ENCODE measurements at places on chromosomes 11 and 22. TPM values are rescaled to one million over a fixed set of nuclear protein-coding genes. Genes with fewer than 3 reads are reported as not detected.

The MS4A3 gene
- 0.03 TPM for polyA plus RNA-seq

The GSTT2B gene
- 5.6 TPM for polyA plus RNA-seq

The PLCB3 gene
- polyA plus RNA-seq, result 3.8 TPM

The ZNF280B gene
- polyA plus RNA-seq, result 0.06 TPM

The NCR3LG1 gene
- polyA plus RNA-seq, result 0.18 TPM

GRCh38 chr22:30531651-30532608 is 14.6 kb downstream of the SEC14L6 start:
- DNase-seq, result no peak

GRCh38 chr11:127066401-127067090 is 66.0 kb upstream of the KIRREL3 start:
- DNase-seq, result no peak

DNA sequence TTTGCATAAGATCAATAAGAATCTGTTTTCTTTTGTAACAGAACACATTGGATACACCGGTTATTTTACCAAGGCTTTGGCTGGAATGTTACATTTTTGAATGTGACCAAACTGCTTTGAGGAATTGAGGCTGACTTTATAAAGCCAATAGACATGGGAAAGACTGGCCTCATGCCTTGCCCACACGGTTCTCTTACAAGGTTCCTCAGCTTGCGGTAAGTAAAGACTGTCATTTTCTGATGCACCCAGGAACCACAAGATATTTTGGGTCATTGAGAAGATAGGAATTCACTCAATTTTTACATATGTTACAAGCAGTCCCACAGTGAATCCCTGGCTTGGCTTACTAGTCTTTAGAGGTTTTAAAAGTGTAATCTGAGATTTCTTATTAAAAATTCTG is 23.9 kb downstream of the OR10A6 start:
- no peak for DNase-seq

- no peak for DNase-seq
These were observed 1.1 kb upstream of the GAB2 start for GRCh38 chr11:78418584-78419211.

GRCh38 chr11:61918938-61919704 is 1.8 kb upstream of the RAB3IL1 start:
- peak; percentile 62 for DNase-seq

DNA sequence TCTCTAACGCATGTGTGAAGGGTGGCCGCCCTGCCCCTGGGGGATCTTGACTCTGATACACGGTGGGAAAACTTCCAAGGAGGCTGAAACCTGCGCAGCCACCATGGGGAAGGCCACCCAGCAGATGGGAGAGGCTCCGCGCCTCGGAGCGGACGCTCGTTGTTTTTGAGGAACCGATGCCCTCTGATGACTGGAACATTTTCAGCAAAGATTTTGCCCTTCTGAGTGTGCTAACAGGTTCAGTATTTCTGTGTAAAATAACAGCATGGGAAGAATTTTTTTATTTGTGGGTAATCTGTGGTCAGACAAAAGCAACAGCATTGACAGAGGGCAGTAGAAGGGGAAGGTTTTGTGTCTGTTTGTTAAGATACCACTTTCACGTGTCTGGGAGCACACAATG is 16.7 kb downstream of the MB start:
- no peak for DNase-seq

GRCh38 chr22:45212306-45212709 is 28.4 kb downstream of the KIAA0930 start:
- peak; percentile 90 for DNase-seq

DNA sequence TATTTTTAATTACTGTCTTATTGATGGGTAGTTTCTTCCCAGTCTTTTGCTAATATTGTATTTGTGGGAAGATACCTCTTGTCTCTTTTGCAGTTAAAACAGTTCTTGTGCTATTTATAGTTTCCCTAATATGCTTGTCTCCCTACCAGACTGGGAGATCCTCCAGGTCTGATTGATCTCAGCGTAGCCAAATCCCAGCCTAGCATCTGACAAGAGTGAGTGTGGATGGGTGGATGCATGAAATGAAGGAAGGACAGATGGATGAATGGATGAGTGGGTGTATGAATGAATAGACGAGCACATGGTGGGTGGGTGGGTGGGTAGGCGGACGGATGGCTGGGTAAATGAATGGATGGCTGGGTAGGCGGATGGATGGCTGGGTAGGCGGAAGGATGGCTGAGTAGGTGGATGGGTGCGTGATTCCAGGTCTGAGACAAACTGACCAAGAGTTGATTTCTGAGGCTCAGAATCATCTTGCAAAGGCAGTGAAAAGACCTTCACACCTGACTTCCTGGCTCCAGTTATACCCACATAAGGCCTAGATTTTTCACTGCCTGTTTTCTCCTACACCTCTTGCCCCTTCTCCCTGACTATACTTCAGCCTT is 11.4 kb downstream of the DNAJB13 start:
- peak; percentile 4 for DNase-seq

- DNase-seq, result peak; percentile 72
These were observed at the start of gene CREB3L1 for GRCh38 chr11:46277622-46278386. CREB3L1 (plus strand) TSS chr11:46277662; CDS start chr11:46278112, 450 bp downstream.

GRCh38 chr11:21430537-21430936 is 761.2 kb downstream of the NELL1 start:
- DNase-seq, result no peak

GRCh38 chr11:46564459-46564858 is 29.4 kb downstream of the AMBRA1 start:
- DNase-seq, result no peak

All from psoas muscle (tissue), 8 donors.